ENCODE measurements at places on chromosomes 6 and 20. TPM values are rescaled to one million over a fixed set of nuclear protein-coding genes. Genes with fewer than 3 reads are reported as not detected.

GRCh38 chr20:17859616-17860232 lies 108.9 kb downstream of the SNX5 start:
- H3K36me3 ChIP-seq = no peaks in the 10 kb centered on the region
- H3K27me3 ChIP-seq = no peaks in the 10 kb centered on the region
- no peak for DNase-seq

DNA sequence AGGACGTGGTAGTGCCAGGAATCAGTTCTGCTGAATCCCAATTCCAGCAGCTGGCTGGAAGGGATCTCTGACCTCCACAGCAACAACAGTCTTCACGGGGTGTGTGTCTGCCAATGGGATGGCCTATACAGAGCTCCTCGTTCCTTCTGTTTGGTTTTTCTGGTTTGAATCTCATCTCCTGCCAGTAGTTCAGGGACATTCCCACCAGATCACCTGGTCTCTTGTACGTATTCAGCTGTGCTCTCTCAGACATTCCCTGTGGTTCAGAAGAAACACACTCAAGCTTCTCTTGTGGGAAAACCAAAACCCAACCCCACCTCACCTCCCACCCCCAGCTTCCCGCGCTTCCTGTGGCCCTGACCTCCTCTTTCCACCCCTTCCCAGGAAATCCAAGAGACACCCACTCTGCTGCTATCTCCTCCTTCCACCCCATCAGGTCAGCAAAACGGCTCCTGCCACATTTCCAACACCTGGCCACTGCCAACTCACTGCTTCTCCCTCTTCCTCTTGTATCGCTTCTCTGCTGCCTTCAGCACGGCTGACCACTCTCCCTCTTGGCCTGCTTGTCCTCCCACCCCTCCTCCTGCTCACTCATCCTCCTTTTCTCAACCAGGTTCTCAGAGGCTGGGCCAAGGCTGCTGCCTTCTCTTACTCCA lies 63.3 kb upstream of the PTGIS start:
- DNase-seq = no peak
- H3K27ac ChIP-seq = peak overlapping the region; percentile 30
- H3K36me3 ChIP-seq = peaks cover 35% of the 10 kb centered on the region
- peaks cover 19% of the 10 kb centered on the region for H3K4me1 ChIP-seq
- H3K27me3 ChIP-seq = no peaks in the 10 kb centered on the region

RSPO3 gene
- total RNA-seq = not detected

DNA sequence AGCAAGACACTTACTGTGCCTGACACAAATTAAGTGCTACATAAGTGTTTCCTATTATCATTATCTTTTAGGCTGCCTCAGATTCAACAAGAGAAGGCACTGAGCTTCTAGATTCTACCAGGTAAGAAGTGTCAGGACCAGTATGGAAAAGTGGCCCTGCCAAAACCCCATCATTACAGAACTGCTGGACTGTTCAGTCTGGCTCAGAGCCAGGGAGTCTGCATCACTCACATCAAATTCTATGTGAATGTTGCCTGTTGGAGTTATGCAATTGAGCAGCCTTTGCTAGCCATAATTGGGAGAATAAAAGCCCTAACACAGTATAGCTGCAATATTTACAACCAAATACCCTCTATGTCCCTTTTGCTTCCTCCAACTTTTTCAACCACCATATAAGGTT lies 70.9 kb downstream of the ATG5 start:
- H3K36me3 ChIP-seq = no peaks in the 10 kb centered on the region
- no peaks in the 10 kb centered on the region for H3K27me3 ChIP-seq
- no peak for DNase-seq

KIAA0408 gene
- not detected for total RNA-seq

CLDN20 gene
- total RNA-seq = not detected

PSMB9 gene
- total RNA-seq = 37.6 TPM

DNA sequence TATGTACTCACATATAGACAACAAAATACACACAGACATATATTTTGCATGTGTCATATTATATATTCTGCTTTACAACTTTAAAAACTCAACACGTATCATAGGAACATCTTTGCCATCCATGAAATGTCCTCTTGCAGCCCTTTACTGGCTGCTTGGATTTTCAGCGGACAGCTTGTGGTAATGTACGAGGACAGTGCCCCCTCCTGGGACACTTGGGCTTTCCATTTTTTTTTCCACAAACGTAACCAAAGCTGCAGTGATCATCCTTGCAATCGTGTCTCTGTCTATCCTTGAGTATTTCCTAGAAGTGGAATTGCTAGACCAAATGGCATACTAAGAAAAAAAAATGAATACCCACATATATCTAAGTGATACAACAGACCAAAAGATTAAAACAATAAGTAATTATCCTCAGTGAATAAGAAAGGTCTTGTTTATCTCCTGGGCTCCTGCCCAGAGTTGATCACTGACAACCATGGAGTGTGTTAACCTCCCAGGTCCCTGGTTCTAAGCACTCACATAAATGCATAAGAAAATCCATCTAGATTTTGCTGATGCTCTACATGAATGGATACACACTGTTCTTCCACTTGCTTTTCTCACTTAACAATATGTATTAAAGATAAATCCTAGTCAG lies 18.1 kb downstream of the BPI start:
- H3K27me3 ChIP-seq = peaks cover 49% of the 10 kb centered on the region
- no peaks in the 10 kb centered on the region for H3K4me1 ChIP-seq
- DNase-seq = peak; percentile 47
- H3K27ac ChIP-seq = no peak overlapping the region
- no peaks in the 10 kb centered on the region for H3K36me3 ChIP-seq

GRCh38 chr6:141513830-141514229 lies 618.9 kb upstream of the GJE1 start:
- no peaks in the 10 kb centered on the region for H3K36me3 ChIP-seq
- no peak for DNase-seq
- peak overlapping the region; percentile 9 for H3K4me3 ChIP-seq

GRCh38 chr6:123806561-123806960 lies 2.9 kb downstream of the NKAIN2 start:
- 0 out of 2 replicates have a peak, but pooled peaks cover 11% of the 10 kb centered on the region for H3K4me1 ChIP-seq
- no peak for DNase-seq
- H3K36me3 ChIP-seq = no peaks in the 10 kb centered on the region

- H3K4me3 ChIP-seq = no peak overlapping the region
- no peak for DNase-seq
- H3K27ac ChIP-seq = no peak overlapping the region
- peaks cover 58% of the 10 kb centered on the region for H3K27me3 ChIP-seq
Observed at GRCh38 chr20:20814685-20815084, 102.2 kb upstream of the RALGAPA2 start.

KIF25 gene
- not detected for total RNA-seq

BCKDHB gene
- 29.7 TPM for total RNA-seq

BTBD3 gene
- total RNA-seq = 17.6 TPM

GRCh38 chr6:108661430-108661829 lies 100.7 kb downstream of the FOXO3 start:
- H3K4me1 ChIP-seq = peaks cover 35% of the 10 kb centered on the region
- peak overlapping the region; percentile 33 for H3K27ac ChIP-seq
- H3K27me3 ChIP-seq = no peaks in the 10 kb centered on the region
- H3K4me3 ChIP-seq = no peak overlapping the region
- DNase-seq = peak; percentile 46
- H3K36me3 ChIP-seq = peaks cover 36% of the 10 kb centered on the region

DNA sequence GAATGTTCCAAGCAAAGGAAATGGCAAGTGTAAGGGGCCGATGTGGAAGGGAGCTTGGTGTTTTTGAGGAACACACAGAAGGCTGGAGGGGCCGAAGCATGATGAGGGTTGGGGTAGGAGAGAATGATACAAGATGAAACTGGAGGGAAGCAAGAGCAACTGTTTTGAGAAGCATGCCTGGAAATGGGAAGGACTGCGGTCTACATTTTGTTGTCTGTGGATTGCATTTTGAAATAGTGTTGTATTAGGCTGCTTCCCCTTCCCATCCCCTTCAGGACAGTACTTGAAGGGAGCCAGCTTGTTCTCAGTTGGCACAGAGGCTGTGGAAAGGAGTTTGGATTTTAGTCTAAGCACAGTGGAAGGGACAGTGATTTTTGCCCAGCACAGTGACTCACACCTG lies 2.2 kb downstream of the TM9SF4 start:
- peaks cover 9% of the 10 kb centered on the region for H3K4me1 ChIP-seq
- no peak overlapping the region for H3K4me3 ChIP-seq
- no peak for DNase-seq
- no peaks in the 10 kb centered on the region for H3K36me3 ChIP-seq

GRCh38 chr6:56851074-56851473 lies 103.8 kb upstream of the BEND6 start:
- peak overlapping the region; percentile 75 for H3K4me3 ChIP-seq
- peak; percentile 65 for DNase-seq
- H3K27me3 ChIP-seq = no peaks in the 10 kb centered on the region
- peaks cover 43% of the 10 kb centered on the region for H3K4me1 ChIP-seq

DNA sequence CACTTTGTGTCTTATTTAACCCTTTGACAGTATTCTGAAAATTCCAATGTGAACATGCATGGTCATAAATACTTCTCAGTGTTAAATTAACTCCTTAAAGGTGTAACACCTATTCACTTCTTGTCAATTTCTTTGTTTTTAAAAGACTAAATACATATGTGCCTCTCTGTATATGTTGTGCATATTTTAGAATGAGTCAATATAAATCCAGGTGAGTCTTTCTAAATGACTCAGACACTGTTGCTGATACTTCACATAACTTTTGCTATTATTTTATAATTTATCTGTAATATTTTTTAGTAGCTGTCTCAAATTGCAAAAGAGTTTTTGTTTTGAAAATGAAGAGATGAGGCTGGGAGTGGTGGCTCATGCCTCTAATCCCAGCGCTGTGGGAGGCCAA lies 36.0 kb downstream of the TIAM2 start:
- peak; percentile 44 for DNase-seq
- no peaks in the 10 kb centered on the region for H3K36me3 ChIP-seq
- H3K4me1 ChIP-seq = peaks cover 13% of the 10 kb centered on the region
- H3K27me3 ChIP-seq = no peaks in the 10 kb centered on the region
- H3K27ac ChIP-seq = no peak overlapping the region
- no peak overlapping the region for H3K4me3 ChIP-seq

RSPO4 gene
- total RNA-seq = not detected

GRCh38 chr20:37201827-37202162 lies 22.4 kb upstream of the MROH8 start:
- H3K27ac ChIP-seq = peak overlapping the region; percentile 40
- no peaks in the 10 kb centered on the region for H3K27me3 ChIP-seq
- H3K4me1 ChIP-seq = peaks cover 9% of the 10 kb centered on the region
- no peak overlapping the region for H3K4me3 ChIP-seq
- peaks cover 56% of the 10 kb centered on the region for H3K36me3 ChIP-seq

DNA sequence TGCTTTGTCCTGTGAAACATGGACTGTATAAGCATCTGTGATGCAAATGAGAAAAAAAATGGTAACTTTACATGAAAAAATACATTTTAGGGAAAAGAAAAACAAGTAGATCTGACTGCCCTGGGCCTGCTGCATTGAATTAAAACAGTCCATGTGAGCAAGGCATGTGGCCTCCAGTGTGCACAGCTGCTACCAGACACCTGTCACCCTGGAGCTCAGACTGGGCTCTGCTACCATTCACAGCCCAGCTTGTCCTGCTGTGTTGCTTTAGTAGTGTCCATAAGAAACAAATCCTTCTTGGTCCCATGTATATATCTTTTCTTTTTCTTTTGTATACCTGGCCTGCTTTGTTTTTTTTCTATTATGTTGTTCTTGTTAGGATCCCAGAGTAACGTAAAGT lies 315.9 kb downstream of the NKAIN2 start:
- H3K4me3 ChIP-seq = no peak overlapping the region
- no peaks in the 10 kb centered on the region for H3K36me3 ChIP-seq
- H3K27me3 ChIP-seq = no peaks in the 10 kb centered on the region

DNA sequence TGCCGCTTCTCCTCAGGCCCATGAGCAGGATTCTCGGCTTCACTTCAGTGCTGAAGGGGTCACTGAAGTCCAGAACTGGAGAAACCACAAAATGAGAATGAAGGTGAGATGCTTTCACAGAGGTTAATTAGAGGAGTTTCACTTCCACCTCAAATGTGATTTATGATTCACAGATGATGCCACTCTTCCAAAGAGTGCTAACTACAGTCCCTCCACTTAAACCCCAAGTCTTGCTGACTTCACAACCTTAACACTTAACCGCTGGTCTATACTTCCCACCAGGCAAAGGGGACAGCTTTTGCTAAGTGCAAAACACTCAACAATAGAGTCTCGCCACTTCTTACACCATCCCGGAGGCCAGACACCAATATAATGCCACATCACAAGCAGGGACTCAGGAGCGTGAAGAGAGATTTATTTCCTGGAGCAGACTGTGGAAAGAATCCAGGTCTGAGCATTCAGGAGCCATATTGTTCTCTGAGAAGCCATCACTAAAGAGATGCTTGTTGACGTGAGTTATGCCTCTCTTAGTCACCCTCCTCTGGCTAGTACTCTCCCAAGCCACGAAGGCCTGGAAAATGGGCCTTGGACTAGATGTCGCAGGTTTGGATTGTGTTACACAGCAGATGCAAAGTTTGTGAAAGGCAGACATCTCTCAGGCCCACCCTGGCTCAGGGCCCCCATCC lies 24.4 kb downstream of the RRAGD start:
- H3K27ac ChIP-seq = no peak overlapping the region
- no peaks in the 10 kb centered on the region for H3K27me3 ChIP-seq
- H3K4me3 ChIP-seq = no peak overlapping the region

DNA sequence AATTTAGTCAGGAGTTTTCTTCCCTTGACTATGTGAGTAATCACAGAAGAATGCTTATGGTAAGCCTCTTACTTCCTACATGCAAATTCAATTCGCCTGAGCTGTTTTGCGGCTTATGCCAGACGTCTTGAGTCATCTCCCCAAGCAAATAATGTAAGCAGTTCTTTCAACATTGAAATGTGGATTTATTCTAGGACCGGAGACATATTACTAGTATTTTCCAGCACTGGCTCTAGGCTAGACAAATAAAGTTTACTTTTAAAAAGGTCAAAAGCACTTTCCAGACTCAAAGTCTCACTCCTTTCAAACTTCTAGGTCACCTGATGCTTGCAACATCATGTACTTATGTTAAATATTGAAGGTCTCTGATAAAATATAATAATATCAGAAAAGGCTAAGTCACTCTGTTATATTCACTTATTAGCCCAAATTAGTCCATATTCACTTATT lies 38.1 kb upstream of the NOX3 start:
- H3K4me3 ChIP-seq = 0 out of 2 replicates have a peak overlapping the region, but pooled peaks have one; percentile 0
- peak; percentile 41 for DNase-seq
- peaks cover 35% of the 10 kb centered on the region for H3K4me1 ChIP-seq
- H3K27ac ChIP-seq = peak overlapping the region; percentile 84
- no peaks in the 10 kb centered on the region for H3K27me3 ChIP-seq

Data from PC-9 (cell line).